ENCODE measurements at places on chromosomes 11 and 22.

DNA sequence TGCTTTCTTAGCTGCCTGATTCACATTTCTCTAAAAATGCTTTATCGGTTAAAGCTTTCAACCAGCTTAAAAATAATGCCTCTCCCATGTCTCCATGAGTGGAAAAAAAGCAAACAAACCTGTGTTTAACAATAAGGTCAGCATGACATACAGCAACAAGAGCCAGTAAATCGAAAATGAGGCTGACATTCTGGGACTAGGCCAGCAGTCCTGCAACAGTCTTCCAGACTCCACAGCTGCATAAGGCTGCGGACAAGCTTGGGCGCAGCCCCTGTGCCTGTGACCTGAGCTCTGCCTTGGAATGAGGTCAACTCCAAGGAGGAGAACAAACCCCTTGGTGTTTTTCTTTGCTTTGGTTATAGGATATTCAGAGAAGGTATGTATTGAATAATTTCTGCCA is 95.5 kb downstream of the PGR start:
- H3K27me3 ChIP-seq = no peaks in the 10 kb centered on the region
- no peak for DNase-seq
- no peak overlapping the region for H3K27ac ChIP-seq
- no peaks in the 10 kb centered on the region for H3K36me3 ChIP-seq
- no peak overlapping the region for H3K4me3 ChIP-seq

DNA sequence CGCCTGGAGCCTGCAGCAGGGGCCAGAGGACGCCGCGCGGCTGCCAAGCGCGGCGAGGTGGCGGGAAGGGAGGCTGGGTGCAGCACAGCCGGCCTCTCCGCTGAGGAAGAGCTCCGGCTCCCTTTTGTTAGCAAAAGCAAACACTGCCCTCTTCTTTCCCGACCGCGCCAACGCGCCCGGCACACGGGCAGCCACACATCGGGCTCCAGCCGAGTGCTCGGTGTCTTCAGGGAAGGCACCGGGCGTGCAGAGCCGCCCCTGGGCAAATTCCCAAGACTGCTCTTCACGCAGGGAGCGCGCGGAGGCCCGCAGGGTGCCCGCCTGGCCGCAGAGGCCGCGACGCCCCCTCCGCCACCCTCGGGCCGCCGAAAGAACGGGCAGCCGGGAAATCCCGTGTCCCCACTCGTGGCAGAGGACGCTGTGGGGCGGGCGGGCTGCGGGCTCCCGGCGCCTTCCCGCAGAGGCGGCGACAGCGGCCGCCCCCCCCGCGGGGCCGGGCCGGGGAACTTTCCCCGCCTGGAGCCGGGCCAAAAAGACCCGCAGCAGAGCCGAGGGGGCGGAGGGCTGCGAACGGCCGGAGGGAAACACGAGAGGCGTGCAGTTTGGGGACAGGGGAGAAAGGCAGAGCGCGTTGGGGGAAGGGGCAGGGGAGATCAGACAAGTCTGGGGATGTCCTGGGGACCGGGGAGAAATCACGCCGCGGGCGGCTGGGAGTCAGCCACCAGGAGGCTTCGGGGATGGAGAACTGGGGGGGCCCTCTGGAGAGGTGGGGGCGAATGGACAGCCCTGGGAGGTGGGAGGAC is 931 bp downstream of the CADM1 start:
- peak; percentile 61 for DNase-seq
- peak overlapping the region; percentile 43 for H3K4me3 ChIP-seq
- peaks cover 20% of the 10 kb centered on the region for H3K4me1 ChIP-seq
- H3K36me3 ChIP-seq = no peaks in the 10 kb centered on the region

DNA sequence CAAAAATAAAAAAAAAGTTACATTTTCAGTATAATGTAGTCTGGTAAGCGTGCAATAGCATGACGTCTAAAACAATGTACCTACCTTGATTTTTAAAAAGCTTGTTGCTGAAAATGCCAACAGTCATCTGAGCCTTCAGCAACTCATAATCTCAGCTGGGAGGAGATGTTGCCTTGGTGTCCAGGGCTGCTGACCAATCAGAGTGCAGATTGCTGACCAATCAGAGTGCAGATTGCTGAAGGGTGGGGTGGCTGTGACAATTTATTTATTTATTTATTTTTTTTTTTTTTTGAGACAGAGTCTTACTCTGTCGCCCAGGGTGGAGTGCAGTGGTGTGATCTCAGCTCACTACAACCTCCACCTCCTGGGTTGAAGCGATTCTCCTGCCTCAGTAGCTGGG is 17.8 kb downstream of the ZBED4 start:
- H3K4me3 ChIP-seq = no peak overlapping the region
- peaks cover 6% of the 10 kb centered on the region for H3K36me3 ChIP-seq
- H3K27me3 ChIP-seq = no peaks in the 10 kb centered on the region
- DNase-seq = no peak
- no peak overlapping the region for H3K27ac ChIP-seq

DNA sequence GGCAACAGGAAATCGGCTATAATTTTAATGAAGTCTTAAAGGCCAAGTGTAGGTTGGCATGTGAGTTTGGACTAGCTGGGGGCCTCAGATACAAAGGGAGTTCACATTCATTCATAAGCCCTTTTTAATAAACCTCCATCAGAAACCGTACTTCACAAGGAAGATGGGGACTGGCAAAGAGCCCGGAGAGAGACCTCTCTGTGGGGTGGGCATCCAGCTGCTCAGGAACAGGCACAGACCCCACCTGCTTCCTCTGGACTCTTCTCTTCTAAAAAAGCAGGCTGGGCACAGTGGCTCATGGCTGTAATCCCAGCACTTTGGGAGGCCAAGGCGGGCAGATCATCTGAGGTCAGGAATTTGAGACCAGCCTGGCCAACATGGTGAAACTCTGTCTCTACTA is 3.9 kb upstream of the ARFGAP3 start:
- H3K36me3 ChIP-seq = no peaks in the 10 kb centered on the region
- H3K27me3 ChIP-seq = no peaks in the 10 kb centered on the region
- peaks cover 10% of the 10 kb centered on the region for H3K4me1 ChIP-seq
- H3K27ac ChIP-seq = no peak overlapping the region

- peaks cover 10% of the 10 kb centered on the region for H3K4me1 ChIP-seq
- no peak overlapping the region for H3K27ac ChIP-seq
- H3K4me3 ChIP-seq = no peak overlapping the region
- H3K27me3 ChIP-seq = no peaks in the 10 kb centered on the region
- no peaks in the 10 kb centered on the region for H3K36me3 ChIP-seq
These were observed 50.9 kb downstream of the CDON start for GRCh38 chr11:126011754-126012153.

GRCh38 chr11:45185228-45185729 is 38.8 kb downstream of the PRDM11 start:
- H3K4me1 ChIP-seq = peaks cover 6% of the 10 kb centered on the region
- H3K27ac ChIP-seq = no peak overlapping the region
- H3K27me3 ChIP-seq = no peaks in the 10 kb centered on the region
- DNase-seq = no peak

DNA sequence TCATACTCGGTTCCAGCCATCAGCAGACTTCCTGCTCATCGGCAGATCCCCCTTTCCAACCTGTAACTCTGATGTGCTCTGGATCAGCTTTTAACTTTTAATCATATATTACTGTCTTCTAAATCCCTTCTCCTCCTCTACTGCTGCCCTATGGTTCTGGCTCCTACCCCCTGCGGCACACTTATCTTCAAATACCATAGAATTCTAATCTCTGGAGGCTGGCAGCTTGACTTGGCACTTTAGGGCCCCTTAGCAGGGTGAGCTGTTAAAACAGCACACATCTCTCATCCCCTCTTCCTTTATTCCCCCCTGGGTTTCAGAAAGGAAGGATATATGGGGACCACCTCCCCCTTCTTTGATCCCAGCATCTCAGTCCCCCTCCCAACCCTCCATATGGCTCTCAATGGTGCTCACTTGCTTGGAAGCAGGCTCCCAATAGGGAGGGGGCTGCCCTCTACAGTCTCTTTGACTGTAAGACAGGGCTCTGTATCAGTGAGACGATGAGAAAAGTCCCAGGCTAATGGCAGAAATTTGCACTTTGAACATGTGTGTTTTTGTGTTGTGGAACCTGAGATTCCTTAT is 4.4 kb upstream of the CNTF start:
- no peaks in the 10 kb centered on the region for H3K4me1 ChIP-seq
- no peak overlapping the region for H3K4me3 ChIP-seq
- no peaks in the 10 kb centered on the region for H3K27me3 ChIP-seq
- H3K27ac ChIP-seq = no peak overlapping the region

DNA sequence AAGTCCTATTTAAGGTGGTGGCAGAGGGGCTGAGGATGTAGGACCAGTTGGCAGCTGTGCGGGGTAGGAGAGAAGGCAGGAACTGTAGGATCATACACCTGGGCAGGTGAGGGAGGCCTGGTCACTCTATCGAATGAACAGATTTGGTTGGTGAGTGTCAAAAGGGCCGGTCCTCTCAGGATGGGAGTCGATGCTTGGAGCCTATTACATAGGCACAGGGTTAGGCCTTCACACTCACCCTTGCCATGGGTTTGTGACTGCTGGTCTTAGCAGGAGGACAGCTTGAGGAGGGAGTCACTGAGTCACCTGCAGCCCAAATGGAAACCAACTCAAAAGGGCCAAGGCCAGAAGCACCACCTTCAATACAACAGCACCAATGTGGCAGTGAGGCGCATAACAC is 80.2 kb upstream of the NARS2 start:
- DNase-seq = no peak
- H3K4me3 ChIP-seq = no peak overlapping the region
- H3K36me3 ChIP-seq = no peaks in the 10 kb centered on the region
- H3K4me1 ChIP-seq = no peaks in the 10 kb centered on the region

GRCh38 chr11:120329556-120329955 is 4.5 kb downstream of the TLCD5 start:
- no peak overlapping the region for H3K27ac ChIP-seq
- H3K4me3 ChIP-seq = no peak overlapping the region

- no peak for DNase-seq
- H3K36me3 ChIP-seq = no peaks in the 10 kb centered on the region
- H3K4me1 ChIP-seq = no peaks in the 10 kb centered on the region
- H3K27ac ChIP-seq = no peak overlapping the region
- no peak overlapping the region for H3K4me3 ChIP-seq
- H3K27me3 ChIP-seq = no peaks in the 10 kb centered on the region
These were observed 3.7 kb downstream of the MS4A1 start for GRCh38 chr11:60459345-60459744.

- no peak for DNase-seq
- no peaks in the 10 kb centered on the region for H3K4me1 ChIP-seq
- no peak overlapping the region for H3K4me3 ChIP-seq
- no peak overlapping the region for H3K27ac ChIP-seq
- H3K36me3 ChIP-seq = no peaks in the 10 kb centered on the region
These were observed 54.3 kb upstream of the MYEOV start for GRCh38 chr11:69239641-69240040.

GRCh38 chr11:8886322-8886721 is 24.7 kb upstream of the AKIP1 start:
- H3K4me3 ChIP-seq = no peak overlapping the region
- no peaks in the 10 kb centered on the region for H3K4me1 ChIP-seq
- DNase-seq = no peak
- H3K36me3 ChIP-seq = no peaks in the 10 kb centered on the region
- no peaks in the 10 kb centered on the region for H3K27me3 ChIP-seq

GRCh38 chr11:65183201-65183891 is 1.6 kb downstream of the CAPN1 start:
- peaks cover 9% of the 10 kb centered on the region for H3K4me1 ChIP-seq
- H3K27ac ChIP-seq = peak overlapping the region; percentile 94
- H3K36me3 ChIP-seq = no peaks in the 10 kb centered on the region
- DNase-seq = peak; percentile 41

DNA sequence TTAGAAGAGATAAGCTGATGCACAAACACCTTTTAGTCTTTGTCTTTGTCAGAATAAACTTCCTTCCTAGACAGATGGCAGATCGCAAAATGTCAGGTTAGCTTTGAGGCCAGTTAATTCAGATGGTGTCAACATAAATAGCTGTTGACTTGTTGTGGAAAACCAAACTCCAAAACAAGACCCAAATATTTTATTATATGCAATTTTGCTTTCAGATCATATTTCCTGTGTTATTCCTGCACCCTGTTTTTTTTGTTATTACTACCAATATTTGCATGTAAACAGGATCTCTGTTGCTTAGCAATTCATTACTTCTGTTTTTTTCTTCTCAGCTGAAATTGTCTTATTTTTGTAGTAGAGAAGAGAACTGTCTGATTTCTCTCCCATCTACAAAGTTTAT is 316.0 kb downstream of the ETS1 start:
- no peak overlapping the region for H3K27ac ChIP-seq
- no peaks in the 10 kb centered on the region for H3K36me3 ChIP-seq
- no peak for DNase-seq
- H3K27me3 ChIP-seq = no peaks in the 10 kb centered on the region
- peaks cover 3% of the 10 kb centered on the region for H3K4me1 ChIP-seq
- H3K4me3 ChIP-seq = no peak overlapping the region

DNA sequence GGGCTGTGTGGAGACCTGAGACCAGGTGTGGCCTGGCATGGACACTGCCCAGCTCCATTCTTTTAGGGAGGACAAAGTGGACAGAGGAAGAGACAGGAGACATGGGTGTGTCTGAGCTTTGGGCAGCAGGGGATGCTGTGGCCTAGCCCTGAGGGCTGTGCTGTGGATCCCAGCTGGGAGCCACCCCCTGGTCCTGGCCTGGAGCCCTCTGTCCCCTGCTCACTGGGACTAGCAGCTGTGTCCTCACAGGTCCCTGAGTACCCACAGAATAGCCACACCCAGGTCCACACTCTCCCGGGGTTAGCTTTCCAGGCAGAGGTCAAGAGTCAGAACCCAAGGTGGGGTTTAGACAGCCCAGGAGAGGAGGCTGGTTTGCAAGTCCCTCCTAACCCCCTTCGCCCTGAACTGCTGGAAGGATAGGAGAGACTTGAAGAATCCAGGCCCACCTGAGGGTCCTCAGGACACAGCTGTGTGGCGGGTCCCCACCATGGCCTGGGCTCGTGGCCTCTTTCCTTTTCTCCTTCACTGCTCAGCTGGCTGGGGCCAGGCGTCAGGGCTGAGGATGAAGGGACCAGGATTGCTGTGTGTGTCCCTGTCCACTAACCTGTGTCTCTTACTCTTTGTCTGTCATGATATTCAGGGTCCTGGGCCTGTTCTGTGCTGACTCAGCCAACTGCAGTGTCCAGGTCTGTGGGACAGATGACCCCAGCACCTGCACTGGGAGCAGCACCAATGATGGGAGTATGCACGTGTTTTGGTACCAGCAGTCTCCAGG is 78.5 kb upstream of the VPREB1 start:
- DNase-seq = no peak
- H3K27ac ChIP-seq = no peak overlapping the region
- no peaks in the 10 kb centered on the region for H3K4me1 ChIP-seq

GRCh38 chr11:65420979-65421793 is 1.4 kb upstream of the NEAT1 start:
- H3K36me3 ChIP-seq = no peaks in the 10 kb centered on the region
- DNase-seq = peak; percentile 94
- no peaks in the 10 kb centered on the region for H3K27me3 ChIP-seq
- peaks cover 51% of the 10 kb centered on the region for H3K4me1 ChIP-seq

All from transverse colon (tissue), 4 donors.